AML-193 (cell line): ENCODE measurements at places on chromosomes 2 and 18.

- no peak for DNase-seq
Measured at GRCh38 chr18:70446063-70446462, 157.2 kb downstream of the SOCS6 start.

- no peak for DNase-seq
Measured at GRCh38 chr2:45816272-45816671, 164.8 kb downstream of the PRKCE start.

GRCh38 chr2:18378020-18378653 lies 182.3 kb downstream of the RDH14 start:
- peak; percentile 7 for DNase-seq

- DNase-seq, result no peak
Measured at GRCh38 chr18:32243358-32243757, 53.5 kb downstream of the MEP1B start.

DNA sequence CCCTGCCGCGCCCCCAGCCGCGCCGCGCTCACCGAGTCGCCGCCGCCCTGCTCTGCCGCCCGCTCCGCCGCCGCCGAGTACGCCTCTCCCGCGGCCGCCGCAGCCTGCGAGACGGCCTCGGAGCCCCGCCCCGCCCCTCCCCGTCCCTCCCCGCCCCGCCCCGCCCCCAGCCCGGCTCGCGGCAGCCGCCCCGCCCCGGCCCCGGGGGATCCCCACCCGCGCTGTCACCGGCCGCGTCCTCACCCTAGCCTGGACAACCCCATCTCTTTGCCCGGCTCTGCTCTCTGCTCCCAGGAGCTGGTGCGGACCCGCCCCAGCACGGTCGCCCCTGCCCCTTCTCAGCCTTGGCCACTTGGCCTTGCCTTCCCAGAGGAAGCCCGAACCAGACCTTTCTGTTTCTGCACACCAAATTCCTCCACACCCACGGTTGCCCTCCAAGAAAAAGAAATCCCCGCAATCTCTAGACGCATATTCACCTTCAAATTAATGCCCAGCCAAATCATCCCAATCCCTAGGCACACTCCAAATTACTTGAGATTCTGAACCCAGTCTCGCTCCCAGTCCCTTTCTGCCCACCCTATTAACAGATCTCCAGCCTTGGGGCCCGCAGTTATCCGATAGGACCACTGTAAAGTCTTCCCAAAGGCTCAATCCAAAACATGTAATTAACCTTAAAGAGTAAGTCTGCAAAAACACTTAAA lies at the start of gene CYRIA:
CYRIA (minus strand) TSS at position 87 of the 701 bp plus-strand sequence. CDS start 77,715 bp downstream, outside the sequence.
- DNase-seq, result peak; percentile 2

DNA sequence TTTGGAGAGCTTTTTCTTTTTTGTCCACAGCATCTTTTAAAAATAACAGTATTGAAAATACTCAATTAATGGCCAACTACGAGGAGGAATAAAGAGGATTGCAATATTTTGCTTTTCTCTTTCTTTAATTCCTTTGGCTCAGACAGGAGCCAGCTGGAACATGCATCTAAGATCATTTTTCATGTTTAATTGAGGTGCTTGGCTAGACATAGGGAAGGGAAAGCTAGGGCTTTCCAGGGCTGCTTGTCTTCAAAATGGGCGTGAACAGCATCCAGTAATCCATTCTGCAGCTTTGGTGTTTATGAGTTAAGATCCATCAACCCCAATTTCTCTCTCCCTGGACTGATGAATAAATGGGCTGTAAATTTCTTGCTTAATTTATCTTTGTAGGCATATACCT lies 323.0 kb downstream of the PTPRM start:
- no peak for DNase-seq

DNA sequence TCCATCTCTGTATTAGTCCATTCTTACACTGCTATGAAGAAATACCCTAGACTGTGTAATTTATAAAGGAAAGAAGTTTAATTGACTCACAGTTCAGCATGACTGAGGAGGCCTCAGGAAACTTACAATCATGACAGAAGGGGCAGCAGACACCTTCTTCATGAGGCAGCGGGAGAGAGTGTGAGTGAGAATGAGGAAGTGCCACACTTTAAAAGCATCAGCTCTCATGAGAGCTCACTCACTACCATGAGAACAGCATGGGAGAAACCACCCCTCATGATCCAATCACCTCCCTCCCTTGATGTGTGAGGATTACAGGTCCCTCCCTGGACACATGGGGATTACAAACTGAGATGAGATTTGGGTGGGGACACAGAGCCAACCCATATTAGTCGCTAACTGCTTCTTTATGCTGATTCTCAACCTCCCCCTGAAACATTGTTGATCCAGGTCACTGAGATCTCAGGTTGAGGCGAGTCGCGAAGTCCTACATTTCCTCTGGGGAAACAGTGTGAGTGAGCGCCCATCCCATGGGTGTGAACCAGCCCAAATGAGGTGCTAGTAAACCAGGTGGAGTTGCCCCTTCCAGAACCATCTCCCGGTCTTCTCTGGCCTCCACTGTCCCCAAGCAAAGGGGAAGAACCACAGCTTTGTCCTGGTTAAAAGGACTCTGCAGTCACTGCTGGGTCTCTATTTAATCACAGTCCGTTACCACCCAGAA lies 123.8 kb downstream of the CAPN13 start:
- DNase-seq, result no peak

DNA sequence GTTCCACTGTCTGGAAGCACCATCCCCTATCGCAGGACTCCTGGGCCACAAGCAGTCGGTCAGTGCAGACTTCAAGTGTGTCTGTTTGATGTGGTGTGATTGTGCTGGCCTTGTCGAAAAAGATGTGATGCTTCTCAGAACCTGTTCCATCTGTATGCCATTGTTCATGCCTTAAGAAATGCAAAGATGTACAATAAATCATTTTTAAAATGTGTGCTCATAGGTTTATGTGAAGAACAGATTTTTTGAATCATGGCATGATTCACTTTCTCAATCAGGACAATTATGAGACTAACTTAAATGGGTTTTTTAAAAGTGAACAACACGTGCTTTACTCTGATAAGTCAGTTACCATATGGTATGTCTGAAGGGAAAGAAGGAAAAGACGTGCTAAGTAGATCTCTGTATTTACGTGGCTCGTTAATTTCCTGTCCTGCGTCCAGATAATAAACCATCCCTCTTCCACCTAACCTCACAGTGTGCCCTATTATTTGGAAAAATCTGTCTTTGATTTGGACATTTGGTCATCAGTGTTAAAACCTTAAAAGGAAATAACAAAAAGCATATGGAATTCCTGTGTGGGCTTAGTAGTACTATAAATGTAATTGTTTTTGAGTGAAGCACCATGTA lies 54.9 kb downstream of the PRKRA start:
- no peak for DNase-seq

DNA sequence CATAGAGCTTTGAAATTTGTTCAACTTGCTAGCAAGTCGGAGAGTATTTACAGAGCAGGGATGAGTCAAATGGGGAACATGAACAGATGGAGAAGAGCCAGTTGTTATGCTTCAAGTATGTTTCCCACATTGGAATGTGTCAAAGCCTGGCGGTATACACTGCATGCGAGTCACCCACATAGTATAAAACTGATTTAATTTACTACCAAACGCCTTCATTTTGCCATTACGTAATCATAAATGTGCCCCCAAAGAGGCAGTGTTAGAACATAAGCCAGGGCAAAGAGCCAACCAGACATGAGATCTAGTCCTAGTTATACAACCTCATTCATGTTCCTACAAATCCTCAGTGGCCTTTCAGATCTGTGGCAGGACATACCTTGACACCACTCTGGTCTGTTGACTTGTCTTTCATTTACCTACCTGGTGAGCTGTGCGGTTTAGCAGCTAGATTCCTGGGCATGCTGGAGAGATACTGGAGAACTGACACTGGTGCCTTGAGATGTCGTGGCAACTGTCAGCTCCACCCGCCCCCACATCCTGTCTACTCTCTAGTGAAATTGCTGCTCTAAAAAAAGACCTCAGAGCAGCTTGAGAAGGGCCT lies 21.7 kb upstream of the NRP2 start:
- no peak for DNase-seq

- no peak for DNase-seq
Measured at GRCh38 chr2:224039770-224040440, 819 bp upstream of the SERPINE2 start.

DNA sequence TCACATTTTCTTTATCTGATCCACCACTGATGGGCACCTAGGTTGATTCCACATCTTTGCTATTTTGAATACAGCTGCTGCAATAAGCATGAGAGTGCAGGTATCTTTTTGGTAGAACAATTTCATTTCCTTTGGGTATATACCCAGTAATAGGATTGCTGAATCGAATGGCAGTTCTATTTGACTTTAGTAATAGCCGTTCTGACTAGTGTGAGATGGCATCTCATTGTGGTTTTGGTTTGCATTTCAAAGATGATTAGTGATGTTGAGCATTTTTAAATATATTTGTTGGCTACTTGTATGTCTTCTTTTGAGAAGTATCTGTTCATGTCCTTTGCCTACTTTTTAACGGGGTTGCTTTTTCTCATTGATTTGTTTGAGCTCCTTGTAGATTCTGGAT lies 72.3 kb downstream of the CCDC138 start:
- no peak for DNase-seq

DNA sequence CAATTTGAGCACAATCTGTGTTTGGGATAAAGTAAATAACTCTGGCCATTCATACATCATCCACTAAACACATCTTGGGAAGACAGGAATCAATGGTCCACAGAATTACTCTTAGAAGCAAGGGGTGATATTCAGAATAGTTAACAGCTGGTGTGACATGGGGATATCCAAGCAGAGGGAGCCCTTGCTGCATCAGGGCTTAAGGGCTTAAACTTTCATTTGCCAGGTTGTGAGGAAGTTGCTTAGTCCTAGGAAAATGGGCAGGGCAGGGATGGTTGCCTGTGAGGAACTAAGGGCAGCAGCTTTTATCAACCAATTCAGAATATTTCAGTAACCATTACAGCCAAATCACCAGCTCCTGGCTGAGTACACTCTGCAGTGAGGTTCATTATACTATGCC lies 2.0 kb upstream of the ITGA6 start:
- DNase-seq, result no peak

GRCh38 chr18:48609820-48610815 lies 71.3 kb downstream of the CTIF start:
- DNase-seq, result no peak

- DNase-seq, result no peak
Measured at GRCh38 chr2:130391058-130391871, 35.4 kb downstream of the PTPN18 start.

DNA sequence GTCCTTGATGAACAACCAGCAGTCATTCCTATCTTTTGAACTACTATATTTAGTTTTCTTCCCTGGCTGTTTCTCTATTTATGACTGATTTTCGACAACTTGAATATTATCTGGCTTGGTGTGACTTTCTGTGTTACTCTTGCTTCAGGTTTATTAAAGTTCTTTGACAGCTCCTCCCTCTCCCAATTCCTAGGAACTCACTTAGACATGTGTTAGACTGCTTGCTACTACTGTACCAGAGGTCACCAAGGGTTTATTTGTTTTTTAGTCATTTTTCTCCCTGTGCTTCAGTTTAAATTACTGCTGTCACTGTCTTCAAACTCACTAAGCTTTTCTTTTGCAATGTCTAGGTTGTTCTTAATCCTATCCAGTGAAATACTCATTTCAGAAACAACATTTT lies 90.5 kb downstream of the TMEM131 start:
- no peak for DNase-seq

DNA sequence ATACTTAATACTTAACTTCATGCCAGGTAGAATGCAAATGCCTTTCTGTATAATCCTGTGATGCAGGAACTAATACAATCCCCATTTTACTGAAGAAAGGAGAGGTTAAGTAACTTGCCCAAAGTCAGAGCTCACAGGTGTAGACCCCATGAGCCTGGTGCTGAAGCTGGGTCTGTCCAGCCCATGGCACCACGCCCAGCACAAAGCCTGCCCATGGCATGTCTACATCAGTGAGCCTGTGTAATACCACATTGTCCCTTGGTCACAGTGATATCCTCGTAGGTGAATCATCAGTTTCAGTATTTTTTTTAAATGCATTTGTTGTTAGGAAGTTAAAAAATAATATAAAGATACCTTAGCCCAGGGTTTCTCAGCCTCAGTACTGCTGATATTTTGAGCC lies 69.9 kb upstream of the MCFD2 start:
- peak; percentile 23 for DNase-seq
